Fibroblast of skin of left biceps (primary cell): ENCODE measurements at places on chromosomes 7 and 10.

DNA sequence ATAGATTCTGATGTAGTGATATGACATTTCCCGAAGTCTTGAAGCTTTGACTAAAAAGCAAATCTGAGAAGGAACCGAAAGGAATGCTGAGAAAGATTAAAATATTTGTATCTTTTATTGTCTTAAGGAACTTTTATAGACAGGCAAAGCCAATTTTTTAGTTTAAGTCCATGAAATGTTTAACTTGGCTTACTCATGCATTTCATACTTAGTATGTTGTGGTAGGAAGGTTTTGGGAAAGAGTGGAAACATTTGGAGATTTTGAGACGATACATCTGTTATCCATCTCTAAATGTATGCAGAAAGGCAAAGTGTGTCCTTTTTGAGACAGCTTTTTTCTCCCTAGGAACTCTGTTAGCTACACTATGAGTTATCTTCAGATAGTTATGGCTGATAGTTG lies 10.1 kb downstream of the TBC1D12 start:
- peak; percentile 53 for DNase-seq

- no peak for DNase-seq
Observed at GRCh38 chr10:103451831-103452505, at the start of gene CALHM2. CALHM2 (minus strand) TSS chr10:103452370; CDS start chr10:103449941, 2,429 bp downstream.

- DNase-seq = no peak
Observed at GRCh38 chr7:142671506-142671905, 77.8 kb upstream of the PRSS1 start.

DNA sequence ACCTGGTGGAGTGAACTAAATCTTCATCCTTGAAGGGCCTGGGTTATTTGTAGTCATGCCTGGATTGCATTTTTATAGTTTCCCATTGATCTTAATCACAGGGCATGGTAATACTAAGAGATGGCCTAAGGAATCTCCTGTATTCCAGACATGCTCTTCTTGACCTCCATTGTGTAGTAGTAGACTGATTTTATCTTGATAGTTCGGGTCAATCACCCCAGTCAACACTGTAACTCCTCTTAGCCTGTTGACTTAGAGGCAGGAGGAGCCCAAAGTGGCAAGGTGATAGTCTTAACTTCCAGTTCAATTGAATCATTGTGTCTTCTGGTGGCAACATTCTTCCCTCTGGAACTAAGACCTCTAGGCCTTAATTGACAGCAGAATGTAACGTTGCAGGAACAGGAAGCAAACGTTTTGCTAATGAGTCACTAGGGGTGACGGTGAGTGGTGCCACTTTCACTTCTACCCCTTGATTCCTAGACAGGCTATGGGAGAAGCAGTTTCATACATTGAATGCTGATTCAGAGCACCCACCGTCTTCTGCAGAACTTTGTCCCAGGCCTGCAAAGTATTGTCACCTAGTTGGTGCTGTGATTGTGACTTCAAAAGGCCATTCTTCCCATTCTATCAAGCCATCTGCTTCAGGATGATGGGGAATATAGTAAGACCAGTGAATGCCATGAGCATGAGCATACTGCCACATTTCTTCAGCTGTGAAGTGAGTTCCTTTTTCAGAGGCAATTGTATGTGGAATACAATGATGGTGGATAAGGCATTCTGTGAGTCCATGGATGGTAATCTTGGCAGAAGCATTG lies 24.0 kb upstream of the PAPSS2 start:
- DNase-seq = peak; percentile 32

GRCh38 chr7:14720785-14721184 lies 181.8 kb downstream of the DGKB start:
- no peak for DNase-seq

DNA sequence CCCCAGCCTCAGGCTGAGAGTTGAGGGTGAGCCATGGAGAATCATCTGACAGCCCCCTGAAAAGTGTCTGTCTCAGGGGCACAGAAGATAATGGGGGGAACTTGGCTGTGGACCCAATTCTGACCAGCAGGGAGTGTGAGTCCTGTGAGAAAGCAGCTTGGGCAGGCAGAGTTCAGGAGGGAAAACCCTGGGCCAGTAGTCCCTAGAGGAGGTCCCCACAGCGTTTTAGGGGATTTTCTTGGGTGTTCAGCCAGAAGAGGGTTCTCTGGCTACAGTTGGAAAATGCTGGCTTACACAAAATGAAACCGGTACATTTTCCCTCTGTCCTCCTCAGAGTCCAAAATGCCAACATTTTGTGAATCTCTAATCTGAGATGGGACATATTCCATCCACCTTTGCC lies 35.8 kb upstream of the TRIM8 start:
- DNase-seq = no peak

- no peak for DNase-seq
Observed at GRCh38 chr7:93060865-93061264, 56.9 kb downstream of the SAMD9 start.

GRCh38 chr10:53166325-53166724 lies 393.7 kb upstream of the MBL2 start:
- DNase-seq = no peak

DNA sequence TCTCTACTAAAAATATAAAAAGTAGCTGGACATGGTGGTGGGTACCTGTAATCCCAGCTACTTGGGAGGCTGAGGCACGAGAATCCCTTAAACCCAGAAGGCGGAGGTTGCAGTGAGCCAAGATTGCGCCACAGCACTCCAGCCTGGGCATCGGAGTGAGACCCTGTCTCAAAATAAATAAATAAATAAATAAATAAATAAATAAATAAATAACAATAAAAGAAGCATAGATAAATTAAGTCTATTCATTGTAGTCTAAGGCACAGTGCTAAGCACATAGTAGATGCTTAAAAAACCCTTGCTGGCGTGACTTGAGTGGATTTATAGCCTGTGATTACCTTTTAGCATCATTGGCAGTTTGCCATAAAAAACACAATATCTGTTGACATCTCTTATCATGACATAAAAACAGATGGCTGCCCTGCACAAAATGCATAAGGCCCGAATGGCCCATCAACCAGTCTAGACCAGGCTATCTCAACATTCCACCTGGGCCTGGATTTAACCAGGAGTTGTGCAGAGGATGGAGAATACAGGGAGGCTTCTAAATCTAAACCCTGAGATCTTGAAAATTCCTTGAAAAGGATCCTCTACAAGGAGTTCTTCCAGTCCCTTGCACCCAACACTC lies 94.9 kb downstream of the PRLHR start:
- no peak for DNase-seq

DNA sequence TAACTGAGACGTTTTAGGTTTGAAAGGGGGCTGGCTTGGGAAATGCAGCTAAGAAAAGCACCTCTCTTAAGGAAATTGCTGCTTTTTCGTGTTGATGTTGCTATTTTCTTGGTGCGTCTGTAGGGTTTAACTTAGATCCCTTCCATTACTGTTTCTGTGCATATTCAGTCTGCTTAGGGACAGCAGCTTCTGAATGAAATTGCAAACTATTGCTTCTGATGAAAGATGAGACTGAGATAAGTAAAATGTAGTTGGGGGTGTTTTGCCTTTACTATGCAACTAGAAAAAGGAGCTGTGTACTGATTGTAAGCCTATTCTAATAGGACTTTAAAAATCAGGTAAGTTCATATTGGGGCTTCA lies 772 bp downstream of the HDAC9 start:
- no peak for DNase-seq

DNA sequence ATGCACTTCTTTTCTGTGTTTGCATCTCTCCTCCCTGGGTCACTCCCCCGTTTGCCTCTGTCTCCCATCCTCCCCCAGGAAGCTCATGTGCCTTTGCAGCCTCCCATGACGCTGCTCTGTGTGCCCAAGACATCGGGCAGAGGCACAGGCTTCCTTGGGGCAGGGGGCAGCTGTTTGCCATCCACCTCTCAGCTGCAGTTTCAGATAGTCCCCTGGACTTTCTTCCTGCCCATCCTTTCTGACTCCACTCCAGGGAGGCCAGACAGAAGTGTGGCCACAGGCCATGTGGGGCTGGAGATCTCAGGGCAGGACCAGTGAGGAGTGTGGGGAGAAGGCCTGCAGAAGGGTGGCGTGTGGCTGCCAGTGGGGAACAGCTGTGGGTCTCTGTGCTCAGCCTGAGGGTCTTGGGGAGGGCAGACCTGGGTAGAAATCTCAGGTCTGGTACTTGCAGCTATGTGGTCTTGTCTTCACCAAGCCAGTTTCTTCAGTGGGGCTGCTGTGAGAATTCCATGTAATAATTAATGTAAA lies 10.6 kb upstream of the SAMD8 start:
- DNase-seq = no peak

DNA sequence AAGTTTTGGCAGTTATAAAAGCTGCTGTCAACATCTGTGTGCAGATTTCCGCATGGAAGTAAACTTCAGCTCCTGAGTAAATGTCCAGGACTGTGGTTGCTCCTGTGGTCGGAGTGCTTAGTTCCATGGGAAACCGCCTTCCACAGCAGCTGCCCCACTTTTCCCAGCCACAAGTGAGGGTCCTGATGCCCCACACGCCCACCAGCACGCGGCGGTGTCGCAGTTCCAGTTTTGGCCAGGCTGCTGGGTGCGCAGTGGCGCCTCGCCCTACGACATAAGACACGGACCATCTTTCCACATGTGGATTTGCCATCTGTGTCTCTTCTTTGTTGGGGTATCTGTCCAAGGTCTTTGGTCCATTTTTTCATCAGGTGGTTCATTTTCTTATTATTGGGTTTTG lies 167.1 kb downstream of the DIP2C start:
- no peak for DNase-seq

GRCh38 chr10:133072196-133072595 lies 15.5 kb upstream of the ADGRA1 start:
- no peak for DNase-seq

DNA sequence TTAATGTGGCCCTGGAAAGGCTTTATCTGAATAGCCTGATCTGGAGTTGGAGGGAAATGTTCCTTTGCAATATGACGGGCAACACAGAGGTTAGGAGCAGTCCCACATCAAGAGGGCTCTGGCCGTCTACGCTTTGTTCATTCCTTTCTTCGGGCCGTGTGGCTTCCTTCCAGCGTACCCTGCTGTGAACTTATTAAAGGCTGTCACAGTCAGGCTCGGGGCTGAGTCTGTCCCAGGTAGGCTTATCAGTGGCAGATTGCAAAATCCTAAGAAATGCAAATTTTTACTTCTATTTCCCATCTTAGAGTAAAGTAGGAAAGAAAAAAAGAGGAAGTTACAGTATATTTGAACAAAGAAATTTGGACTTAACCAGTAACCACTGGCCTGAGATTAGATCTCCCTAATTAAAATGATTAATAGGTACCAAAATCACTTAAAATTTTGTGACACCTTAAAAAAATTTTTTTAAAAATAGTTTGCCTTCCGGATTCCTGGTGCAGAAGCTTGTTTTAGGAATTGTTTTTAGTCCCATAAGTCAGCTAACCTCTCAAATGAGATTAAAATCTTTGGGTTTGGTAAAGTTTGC lies 453.1 kb upstream of the MKI67 start:
- DNase-seq = no peak

- DNase-seq = no peak
Observed at GRCh38 chr10:62076891-62077290, 175.4 kb downstream of the ARID5B start.

DNA sequence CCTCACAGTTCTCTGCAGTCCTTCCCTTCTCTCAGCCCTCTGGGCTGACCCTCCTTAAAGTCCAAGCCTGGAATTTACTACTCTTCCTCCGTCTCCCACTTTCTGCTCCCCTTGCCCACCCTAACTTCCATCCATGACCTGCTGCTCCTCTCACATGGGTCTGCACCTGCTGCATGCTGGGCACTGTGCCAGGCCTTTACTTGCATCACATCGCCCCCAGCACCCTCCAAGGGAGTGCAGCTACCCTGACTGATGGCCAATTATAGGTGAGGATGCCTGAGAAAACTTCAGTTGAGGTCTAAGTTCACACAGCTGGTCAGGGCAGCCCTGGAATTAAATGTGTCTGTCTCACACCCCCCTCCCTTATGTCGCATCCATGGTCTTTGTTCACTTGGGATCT lies 53.6 kb upstream of the ZPBP start:
- no peak for DNase-seq

DNA sequence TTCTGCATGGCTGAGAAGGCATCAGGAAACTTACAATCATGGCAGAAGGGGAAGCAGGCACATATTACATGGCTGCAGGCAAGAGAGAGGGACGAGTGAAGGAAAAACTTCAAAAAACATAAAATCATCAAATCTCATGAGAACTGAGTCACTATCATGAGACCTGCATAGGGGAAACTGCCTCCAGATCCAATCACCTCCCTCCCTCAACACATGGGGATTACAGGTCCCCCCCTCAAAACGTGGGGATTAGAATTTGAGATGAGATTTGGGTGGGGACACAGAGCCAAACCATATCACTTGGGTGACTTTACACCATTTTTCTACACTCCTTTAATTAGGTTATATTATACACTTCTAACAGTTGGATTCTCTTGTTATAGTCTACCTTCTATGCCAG lies 490.7 kb upstream of the KCND2 start:
- DNase-seq = no peak

- DNase-seq = no peak
Observed at GRCh38 chr7:42527004-42527403, 290.0 kb upstream of the GLI3 start.

GRCh38 chr10:97547271-97547600 lies 25.3 kb upstream of the ANKRD2 start:
- DNase-seq = no peak

GRCh38 chr10:76550806-76551205 lies 1086.8 kb downstream of the KCNMA1 start:
- DNase-seq = no peak

GRCh38 chr7:68929781-68930261 lies 668.5 kb upstream of the AUTS2 start:
- DNase-seq = peak; percentile 66

GRCh38 chr7:16695621-16696237 lies 49.7 kb downstream of the BZW2 start:
- no peak for DNase-seq

GRCh38 chr10:11715815-11716494 lies 26.2 kb upstream of the ECHDC3 start:
- no peak for DNase-seq

- DNase-seq = no peak
Observed at GRCh38 chr10:119663866-119664698, 12.9 kb downstream of the BAG3 start.

GRCh38 chr10:46239247-46239646 lies 47.5 kb upstream of the ANTXRL start:
- no peak for DNase-seq
